ENCODE measurements at places on chromosomes 1 and 21.

DNA sequence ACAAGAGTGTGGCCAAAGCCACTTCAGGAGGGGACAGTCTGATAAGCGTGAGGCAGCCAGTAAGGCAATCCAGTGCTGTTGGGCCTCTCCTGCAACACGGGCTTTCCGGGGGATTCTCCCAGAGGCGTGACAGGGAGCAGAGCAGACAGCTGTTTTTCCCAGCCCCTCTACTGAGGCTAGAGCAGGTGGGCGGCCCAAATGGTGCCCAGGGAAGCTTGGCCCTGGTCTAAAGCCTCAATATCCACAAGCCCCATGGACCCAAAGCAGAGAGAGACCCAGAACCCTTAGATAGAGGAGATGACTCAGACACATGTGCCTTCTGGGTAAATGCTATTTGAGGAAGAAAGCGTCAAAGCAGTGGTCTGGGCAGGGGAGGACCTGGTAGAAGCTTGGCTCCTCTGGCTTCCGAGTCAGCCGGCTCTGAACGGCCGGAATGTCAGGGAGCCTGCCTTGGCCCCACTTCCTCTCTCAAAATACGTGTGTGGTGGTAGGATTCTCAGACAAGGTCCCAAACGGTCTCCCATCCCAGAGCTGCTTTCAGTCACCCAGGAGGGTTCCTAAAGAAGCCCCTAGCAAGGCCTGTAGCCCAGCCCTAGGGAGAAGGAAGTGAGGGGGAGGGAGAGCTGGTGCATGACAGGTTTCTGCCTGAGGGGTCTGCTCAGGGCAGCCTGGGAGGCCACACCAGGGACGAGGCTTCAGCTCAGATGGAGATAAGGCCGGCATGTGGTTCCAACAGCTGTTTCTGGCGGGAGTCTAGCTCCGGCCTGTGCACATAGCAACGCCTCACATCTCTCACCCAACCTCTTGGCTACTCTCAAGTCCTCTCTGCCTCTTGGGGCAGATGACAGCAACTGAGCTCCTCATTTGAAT, 28.8 kb downstream of the PIK3C2B start:
- no peak for DNase-seq

DNA sequence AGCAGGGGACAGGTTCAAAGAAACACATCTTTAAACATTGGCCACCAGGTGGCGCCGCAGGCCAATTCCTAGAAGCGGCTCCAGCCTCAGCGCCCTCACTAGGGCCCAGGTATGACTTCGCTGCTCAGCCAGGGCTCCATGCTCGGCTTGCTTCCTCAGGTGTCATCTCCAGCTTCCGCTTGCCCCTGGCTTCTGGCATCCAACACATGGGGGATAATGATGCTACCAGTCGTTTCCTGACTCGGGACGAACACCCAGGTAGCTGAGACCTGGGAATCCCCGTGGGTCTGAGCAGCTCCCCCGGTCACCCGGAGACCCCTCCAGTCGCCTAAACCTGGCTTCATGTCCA, 8.5 kb upstream of the MEX3A start:
- DNase-seq: peak; percentile 84

DNA sequence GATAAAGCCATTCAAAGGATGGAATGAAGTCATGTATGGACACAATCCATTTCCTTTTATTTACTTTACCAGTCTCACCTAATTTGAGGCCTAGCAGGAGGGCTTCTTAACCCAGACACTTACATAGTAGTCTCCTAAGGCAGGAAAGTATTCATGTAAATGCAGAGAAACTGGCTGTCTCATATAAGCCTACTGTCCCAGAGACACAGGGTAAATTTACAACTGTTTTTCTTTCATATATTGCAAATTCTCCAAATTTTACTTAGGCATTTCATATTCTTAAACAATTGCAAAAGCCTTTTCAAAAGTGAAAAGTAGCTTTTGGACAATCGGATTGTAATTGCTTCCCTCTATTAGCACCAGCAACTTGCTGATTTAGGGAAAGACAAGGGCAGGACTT, 29.9 kb downstream of the SPAG17 start:
- no peak for DNase-seq

- no peak for DNase-seq
Measured at GRCh38 chr1:151756291-151756690, 7.0 kb downstream of the MRPL9 start.

GRCh38 chr1:216168546-216168945, 254.7 kb downstream of the USH2A start:
- DNase-seq: no peak

DNA sequence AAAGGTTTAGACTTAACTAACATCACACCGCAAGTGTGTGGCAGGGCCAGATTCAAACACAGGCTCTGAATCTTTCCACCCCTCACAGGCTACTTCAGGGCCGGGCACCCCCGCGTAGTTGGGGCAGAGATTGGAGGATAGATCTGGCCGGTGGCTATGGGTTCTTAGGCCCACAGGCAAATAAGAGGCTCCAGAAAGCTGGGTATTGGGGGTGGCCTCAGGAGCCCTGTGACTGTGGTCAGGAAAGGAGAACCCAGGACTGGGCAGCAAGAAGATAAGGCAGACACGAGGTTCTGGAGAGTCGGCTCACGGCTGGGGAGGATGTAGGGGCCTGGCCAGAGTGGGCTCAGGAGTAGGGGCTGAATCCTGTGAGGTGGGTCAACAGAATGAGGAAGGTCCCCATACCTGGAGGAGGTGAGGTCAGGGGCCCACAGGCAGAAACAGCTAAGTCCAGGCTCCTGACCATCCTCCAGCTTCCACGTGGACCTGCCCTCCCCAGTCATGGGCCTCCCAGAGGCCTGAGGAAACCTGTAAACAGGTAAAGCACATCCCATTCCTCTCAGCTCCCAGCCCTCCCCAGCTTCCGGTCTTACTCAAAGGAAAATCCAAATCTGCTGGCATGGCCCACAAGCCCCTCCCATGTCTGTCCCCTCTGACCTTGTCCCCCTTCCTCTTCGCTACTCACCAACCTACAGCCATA, 306.2 kb downstream of the MATN1 start:
- no peak for DNase-seq

DNA sequence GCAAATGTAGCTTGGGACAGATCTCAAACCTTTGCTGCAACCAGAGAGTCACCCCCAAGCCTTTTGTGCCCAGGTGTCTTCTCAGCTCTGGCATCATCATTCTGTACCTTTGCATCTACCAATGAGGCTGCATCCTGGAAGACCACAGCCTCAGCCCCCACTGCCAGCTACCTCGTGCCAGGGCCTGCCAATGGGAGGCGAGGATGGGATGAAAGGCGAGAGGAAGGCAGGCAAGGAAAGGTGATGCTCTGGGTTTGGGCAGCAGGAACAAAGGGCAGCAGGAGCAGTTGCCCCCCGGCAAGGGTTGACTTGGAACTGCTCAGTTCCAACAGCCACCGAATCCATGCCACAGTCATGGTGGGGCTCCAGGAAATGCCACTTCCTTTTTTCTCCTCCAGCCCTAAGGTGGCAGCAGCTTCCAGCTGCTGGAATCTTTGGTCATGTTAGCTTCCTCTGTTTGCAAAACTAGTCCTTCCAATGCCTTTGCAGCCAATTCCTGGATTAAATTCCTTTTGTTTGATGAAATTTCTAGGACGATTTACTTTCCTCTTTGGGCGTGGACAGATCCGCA, 651.6 kb downstream of the NPHP4 start:
- DNase-seq: no peak

- DNase-seq: no peak
Measured at GRCh38 chr1:18342744-18343143, 138.0 kb upstream of the KLHDC7A start.

GRCh38 chr1:245091818-245092637, 62.8 kb upstream of the KIF26B start:
- DNase-seq: no peak

DNA sequence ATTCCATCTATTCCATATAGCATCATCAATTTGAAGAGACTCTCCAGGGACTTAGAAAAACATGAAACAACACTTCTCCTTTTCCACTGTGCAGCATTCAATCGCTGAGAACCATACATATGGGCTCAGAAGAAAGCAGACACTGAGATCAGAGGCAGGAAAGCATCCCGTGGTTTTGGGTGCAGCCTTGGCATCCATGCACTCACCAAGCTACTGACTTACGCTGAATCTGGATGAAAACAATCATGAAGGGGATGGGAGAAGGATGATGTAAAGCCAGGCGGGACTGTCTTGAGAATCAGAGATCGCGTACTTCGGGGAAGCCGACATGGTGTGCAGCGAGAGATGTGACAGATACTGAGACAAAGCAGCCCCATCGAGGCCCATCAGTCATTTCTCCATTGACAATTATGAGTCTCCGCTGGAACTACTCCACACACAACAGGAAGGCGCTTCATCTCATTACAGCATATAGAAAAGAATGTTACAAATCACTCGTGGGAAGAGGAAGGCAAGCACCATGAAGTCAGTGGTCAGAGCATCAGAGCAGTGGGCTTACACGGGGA, 2.3 kb upstream of the TIAM1 start:
- no peak for DNase-seq

DNA sequence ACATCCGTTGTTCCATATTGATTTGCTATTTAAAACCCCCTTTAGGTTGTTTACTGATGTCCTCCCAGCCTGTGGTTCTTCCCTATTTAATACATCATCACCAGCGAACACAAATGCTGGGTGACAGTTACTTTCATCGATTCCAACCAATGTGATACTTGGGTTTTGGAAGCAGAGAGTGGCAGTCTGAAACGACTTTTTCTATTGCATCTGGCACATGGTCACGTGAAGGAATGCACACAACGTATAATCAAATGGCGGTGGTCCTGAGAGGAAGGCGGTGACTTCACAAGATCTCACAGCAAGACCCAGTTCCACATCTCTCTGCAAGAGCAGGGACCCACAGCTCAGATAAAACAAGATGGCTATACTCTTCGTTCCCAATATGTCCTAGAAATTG, 213.9 kb downstream of the DSCAM start:
- DNase-seq: no peak

DNA sequence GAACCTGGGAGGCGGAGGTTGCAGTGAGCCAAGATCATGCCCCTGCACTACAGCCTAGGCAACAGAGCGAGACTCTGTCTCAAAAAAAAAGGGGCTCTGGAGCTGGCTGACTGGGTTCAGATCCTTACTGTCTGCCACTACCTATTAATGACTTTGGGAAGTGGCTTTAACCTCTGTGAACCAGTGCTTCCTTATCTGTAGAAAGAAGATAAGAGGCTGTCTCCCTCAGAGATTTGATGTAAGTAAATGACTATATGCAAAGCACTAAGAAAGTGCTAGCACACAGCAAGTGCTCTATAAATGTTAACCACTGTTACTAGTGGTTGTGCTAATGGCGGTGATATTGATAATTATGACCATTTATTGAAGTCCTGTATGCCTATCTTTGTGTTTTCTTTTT, 94.6 kb downstream of the VPS13D start:
- DNase-seq: no peak

DNA sequence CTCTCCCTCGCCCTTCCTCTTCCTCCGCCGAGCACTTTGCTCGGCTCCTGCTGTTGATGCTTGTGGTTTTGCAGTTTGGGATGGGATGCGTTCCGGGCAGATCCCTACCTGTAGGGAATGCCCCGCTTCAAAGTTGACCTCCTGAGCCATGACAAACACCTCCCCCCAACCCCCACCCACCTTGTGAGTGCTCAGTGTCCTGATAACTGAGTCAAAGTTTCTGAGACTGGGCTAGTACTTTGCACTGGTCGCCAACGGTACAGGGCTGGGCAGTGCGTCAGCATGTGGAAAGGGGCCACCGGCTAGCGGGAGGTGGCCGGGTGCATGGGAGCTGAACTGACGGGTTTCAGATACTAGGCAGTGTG, 771 bp downstream of the RABGAP1L start:
- peak; percentile 13 for DNase-seq

- no peak for DNase-seq
Measured at GRCh38 chr1:19349999-19350398, 37.9 kb downstream of the SLC66A1 start.

GRCh38 chr1:172134087-172134731, 286.3 kb upstream of the C1orf105 start:
- no peak for DNase-seq

DNA sequence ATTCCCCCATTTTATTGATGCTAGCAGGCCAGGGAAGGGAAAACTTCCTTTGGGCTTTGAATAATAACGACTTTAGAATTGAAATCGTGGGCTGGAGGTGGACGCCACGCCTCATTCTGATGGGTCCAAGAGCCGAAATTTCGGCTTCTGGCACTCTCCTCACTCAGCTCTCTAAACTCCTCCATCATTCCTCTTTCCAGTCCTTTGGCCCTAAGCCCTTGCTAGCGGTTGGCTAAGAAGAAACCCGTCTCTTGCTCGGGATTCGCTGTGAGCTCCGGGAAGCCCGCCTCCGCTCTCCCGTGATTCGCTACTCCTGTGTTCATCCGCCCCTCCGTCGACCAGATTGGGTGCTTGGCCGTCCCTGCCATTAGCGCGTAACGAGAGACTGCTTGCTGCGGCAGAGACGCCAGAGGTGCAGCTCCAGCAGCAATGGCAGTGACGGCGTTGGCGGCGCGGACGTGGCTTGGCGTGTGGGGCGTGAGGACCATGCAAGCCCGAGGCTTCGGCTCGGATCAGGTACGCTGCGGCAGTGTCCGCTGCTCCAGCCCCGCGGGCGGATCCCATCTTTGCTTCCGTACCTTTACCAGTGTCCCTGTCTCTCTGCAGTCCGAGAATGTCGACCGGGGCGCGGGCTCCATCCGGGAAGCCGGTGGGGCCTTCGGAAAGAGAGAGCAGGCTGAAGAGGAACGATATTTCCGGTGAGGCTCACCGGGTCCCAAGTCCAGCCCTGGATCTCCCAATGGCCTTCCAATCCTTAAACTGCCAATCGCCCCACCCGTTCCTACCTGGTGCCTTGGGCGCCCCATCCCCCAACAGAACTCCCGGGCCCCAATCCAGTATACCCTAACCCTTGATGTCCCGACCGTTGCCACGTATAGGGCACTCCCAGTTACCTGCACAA, at the start of gene ATP5IF1:
Gene ATP5IF1 (plus strand): TSS at position 370 of the 901 bp plus-strand sequence. CDS start 60 bp downstream, at position 430.
- DNase-seq: peak; percentile 97

DNA sequence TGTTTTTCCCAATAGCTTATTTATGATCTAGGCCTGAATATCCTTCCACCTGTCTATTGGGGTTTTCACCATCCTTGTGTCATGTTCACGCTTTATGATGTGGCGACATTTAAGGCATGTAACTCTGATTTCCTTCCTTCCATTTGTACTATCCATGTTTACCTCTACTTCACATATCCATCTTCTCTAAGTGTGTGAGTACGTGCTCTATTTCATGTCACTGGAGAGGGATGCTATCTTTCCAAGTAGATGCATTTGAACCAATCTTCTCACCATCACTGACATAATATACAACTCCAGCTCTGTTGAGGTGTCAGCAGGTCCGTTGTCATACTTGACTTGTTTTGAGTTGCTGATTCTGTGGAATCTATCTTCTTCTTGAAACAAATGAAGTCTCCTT, 283.2 kb downstream of the PTBP2 start:
- DNase-seq: no peak

DNA sequence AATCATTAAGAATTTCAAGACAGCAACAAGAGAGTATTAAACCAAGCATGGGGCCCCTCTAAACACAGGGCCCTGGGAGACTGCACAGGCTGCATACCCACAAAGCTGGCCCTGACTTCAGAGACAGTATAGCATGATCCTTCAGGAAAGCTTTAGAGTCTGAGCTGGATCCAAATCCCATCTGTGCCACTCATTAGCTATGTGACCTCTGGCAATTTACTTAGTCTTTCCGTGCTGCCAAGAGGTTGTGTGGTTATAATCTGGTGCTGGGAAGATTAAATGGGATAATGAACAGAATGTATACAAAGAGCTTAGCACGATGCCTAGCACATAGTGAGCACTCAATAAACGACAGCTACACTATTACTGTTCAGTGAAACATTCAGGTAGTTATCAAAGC, 4.0 kb downstream of the PHC2 start:
- DNase-seq: no peak

All from left kidney (tissue), 8 donors.